Endothelial cell (in vitro differentiated cells): ENCODE measurements at places on chromosomes 13 and 19.

DNA sequence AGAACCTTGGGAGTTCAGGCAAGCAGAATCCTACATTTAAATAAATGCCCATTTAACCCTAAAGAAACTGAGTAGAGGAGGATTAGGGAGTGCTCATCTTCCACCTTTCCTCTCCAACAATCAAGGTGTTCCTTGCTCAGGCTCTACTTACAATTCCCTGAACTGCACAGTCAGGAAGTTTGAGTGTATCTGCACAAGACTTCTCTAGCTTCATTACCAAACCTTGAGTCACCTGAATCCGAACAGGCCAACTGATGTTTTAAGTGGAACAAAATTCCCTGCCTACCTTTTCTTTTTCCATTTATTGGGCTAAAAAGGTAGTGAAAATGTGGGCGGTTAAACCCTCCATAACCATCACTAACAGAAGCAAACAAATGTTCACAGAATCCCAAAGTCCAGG is 78.3 kb downstream of the FOXO1 start:
- DNase-seq: no peak

DNA sequence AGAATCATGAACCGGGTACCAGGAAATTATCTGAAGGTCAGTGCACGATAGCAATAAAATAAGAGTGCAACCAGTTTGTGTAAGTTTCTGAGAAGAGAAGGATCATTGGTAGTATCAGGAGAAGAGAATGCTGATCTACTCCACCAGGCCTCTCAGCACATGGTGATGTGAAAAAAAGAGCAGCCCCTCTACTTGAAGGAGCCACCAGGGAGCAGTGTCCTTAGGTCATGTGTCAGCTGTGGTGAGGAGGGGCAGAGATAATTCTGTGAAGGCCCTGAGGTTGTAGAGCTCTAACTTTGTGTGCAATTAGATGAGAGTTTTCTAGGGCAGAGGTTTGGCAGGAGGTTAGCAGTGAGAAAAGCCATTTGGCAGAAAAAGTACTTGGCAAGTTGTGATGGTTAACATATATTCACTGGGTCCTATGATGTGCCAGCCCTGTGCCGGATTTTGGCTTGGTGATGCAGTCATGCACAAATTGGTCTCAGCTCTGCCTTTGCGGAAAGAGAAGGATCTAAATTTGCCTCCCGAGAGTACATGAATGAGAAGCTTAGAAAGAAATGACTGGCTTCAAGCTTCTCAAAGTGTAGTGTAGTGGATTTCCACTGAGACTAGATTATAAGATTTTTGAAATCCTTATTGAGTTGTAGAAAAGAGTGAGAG is 19.2 kb upstream of the ZC3H13 start:
- DNase-seq: peak; percentile 7

GRCh38 chr13:51478418-51479198 is 25.8 kb upstream of the INTS6 start:
- no peak for DNase-seq

DNA sequence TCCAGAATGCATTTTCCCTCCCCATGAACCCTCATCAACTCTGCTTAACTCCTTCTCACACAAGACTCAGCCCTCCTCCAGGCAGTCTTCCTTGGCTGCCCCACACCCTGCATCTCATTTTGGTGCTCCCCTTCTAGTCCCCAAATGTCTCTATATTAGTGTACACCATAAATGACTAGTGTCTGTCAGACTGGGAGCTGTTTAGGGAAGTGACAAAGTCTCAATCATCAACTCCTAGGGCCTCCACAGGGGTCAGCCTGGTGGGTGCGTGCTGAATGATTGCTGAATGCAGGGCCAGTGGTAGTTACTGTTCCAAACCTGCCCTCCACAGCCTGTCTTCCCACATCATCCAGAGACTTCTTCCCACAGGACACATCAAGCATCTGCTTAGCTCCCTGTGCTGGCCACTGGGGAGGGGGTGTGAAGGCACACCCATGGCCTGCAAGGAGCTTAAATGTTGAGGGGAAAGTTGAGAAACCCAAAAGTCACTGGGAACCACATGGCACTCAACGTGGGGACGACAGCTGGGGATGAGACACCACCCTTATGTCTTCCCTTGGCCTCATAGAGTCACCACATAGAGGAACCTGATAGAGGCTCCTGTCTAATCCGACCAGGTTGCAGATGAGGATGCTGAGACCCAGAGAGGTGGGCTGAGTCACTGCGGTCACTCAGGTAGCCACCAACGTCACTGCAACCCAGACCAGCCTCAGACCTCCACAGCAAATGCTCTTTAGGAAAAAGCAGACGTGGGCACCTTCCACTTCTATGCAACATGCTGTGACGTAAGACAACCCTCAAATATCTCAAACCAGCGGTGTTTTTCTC is 79.3 kb upstream of the TM9SF2 start:
- DNase-seq: no peak

GRCh38 chr19:1383017-1383311 is 743 bp upstream of the NDUFS7 start:
- no peak for DNase-seq

DNA sequence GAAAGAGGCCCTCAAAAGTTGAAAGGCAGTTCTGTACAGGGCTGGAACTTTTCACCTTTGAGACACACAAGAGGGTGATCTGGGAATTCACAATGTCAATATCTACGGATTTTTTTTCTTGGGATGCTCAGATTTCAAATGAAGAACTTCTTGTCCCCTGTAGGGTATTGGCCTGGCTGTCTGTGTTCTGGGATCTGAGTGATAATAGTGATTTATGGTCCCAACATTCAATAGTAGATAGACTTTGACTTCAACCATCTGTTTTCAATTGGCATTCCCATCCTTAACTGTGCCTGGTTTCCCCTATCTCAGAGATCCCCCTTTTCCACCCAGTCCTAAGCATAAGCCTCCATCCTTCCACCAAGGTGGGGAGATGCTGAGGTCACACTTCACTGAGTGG is 274.1 kb downstream of the COG6 start:
- DNase-seq: no peak
